Activated CD8-positive, alpha-beta memory T cell treated with anti-CD3 and anti-CD28 coated beads, Interleukin-2, amount 10 ng/mL, durations not matched to agents 7 days and 5 days (primary cell): ENCODE measurements at places on chromosomes 7 and 10. TPM values are rescaled to one million over a fixed set of nuclear protein-coding genes. Genes with fewer than 3 reads are reported as not detected.

DNA sequence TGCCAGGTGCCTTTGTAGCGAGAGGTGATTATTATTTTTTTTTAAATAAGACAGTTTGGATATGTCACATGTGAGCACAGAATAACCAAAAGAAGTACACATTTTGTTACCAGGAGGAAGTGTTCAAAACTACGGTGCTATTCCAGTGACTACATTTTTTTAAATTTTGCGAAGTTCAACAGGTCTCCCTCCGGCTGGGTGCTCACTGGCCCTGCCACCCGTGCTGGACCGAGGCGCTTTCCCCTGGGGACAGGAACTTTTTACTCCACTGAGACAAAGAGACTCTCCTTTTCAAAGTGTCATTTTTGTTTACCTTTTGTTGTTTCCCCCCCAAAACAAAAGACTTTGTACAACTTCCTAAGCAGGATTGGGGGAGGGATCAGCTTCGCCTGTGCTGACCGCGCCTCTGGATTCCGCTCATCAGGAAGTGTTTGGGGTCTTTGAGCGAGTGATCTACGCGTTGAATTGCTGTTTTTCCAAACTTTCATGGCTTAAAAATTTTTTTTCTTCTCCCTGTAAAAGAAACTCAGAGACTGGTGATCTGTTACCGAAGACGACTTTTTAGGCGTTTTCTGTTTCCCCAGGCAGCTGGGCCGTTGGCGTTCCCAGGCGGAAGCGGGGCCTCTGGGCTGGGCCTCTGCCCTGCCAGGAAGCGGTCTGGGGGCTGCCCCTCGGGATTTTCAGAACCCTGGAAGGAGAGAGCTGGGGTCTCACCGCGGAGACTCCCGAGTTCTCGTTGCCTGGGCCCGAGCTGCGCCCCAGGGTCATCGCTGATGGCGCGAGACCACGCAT is 7.2 kb downstream of the EN2 start:
- no peaks in the 10 kb centered on the region for H3K36me3 ChIP-seq
- peaks cover 92% of the 10 kb centered on the region for H3K27me3 ChIP-seq
- no peak overlapping the region for H3K27ac ChIP-seq
- H3K4me3 ChIP-seq: no peak overlapping the region

DNA sequence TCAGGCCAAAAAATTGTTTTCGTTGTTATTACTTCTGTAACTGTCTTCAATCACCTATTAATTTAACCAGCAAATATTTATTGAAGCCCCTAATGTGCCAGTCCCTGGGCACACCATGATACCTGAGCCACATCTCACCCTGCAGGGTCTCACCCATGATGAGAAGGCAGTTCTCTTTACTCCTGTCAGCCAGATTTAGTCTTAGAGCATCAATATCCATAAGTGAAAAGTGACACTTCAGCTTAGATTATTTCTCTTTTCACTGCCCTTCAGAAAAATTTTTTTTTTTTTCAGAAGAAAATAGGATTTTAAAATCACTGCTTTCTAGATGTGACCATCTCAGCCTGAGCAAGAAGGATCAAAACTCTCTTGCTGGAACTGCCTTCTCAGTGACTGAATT is 258.6 kb upstream of the NFE2L3 start:
- peak overlapping the region; percentile 83 for H3K27ac ChIP-seq
- H3K4me1 ChIP-seq: peaks cover 30% of the 10 kb centered on the region
- DNase-seq: no peak
- H3K36me3 ChIP-seq: peaks cover 2% of the 10 kb centered on the region
- H3K4me3 ChIP-seq: peak overlapping the region; percentile 70

GRCh38 chr7:37832194-37832593 is 16.2 kb upstream of the NME8 start:
- peaks cover 3% of the 10 kb centered on the region for H3K4me1 ChIP-seq
- no peak for DNase-seq
- no peak overlapping the region for H3K27ac ChIP-seq
- no peaks in the 10 kb centered on the region for H3K36me3 ChIP-seq
- peaks cover 33% of the 10 kb centered on the region for H3K27me3 ChIP-seq

GRCh38 chr10:76149182-76149581 is 717.8 kb downstream of the LRMDA start:
- no peak overlapping the region for H3K27ac ChIP-seq
- no peak for DNase-seq
- no peaks in the 10 kb centered on the region for H3K4me1 ChIP-seq
- no peaks in the 10 kb centered on the region for H3K27me3 ChIP-seq

DNA sequence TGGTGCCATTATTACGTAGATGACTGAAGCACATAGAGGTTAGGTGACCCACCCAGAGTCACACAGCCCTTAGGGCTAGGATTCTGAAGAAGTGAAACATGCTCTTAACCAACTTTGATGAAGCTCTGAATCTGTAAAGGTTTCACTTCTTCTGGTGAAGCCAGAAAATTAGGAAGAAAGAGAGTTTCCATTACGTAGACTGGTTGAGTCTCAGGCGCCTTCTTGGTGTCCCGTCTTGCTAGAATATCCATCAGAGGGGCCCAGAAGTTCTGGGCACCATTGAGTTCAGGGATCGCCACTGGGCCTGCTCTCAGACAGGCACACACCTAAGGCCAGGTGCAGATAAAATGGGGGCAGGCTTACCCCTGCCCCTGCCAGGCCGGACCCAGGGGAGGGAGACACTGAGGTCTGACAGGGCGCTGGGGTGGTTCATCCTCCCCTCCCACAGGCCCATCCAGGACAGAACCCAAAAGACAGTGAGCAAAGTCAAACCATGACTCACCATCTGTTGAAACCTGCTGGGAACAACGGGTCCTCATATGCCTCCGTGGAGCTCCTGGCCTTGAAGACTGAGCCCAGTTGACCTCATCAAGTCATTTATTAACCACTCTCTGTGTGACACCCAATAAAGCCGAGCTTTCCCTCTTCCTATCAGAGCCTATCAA is 33.2 kb downstream of the DRGX start:
- H3K4me1 ChIP-seq: no peaks in the 10 kb centered on the region
- H3K4me3 ChIP-seq: no peak overlapping the region
- H3K36me3 ChIP-seq: no peaks in the 10 kb centered on the region
- H3K27ac ChIP-seq: no peak overlapping the region
- peak; percentile 7 for DNase-seq
- H3K27me3 ChIP-seq: peaks cover 8% of the 10 kb centered on the region

DNA sequence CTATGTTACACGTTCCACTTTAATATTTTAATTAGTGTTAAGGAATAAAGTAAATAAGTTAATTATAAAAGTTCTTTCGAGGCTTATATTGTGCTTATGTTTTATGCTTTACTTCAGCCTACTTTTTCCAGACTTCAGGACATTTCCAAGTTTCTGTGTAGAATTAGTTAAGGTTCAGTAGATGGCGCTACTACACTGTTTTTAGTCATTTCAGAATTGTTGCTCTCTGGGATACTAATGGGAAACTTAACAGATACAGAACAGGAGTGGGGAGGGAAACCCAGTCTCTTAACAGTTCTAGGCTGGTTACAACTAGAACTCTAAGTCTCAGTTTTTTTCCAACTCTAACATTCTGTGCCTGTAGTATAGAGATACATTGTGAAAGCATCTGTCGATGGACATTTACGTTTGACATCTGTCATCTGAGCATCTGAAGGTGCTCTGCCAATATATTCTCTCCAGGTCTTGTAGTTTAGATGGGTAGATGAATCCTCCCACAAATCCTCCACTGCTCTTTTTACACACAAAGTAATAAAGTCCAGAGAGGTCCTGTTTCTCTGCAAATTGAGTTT is 56.8 kb upstream of the FAM171A1 start:
- H3K36me3 ChIP-seq: no peaks in the 10 kb centered on the region
- DNase-seq: no peak
- H3K4me3 ChIP-seq: no peak overlapping the region
- no peak overlapping the region for H3K27ac ChIP-seq

DNA sequence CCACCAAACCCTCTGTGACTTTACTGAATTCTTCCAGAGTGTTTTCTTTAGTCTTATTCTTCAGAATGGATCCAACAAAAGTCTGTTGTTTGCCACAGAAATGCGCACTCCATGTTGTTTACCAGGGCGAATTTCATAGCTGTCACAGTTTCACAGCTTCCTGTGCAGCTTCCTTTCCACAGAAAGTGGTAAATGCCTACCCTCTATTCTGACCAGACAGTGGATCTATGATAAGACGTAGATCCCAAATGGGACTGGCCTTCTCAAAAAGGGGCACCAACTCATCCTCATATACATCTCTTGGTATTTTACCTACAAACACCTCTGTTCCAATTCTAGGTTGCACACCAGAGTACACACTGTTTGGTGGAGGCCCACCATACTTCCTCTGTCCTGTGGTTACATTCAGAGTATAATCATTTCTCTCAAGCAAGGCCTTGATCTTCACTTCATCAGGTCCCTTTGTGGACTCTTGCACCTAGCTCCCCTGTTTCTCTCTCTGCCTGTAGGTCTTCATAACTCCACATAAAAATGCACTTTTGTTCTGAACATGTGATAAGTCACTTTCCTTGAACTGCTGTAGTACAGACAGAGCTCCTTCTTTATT is 91.7 kb downstream of the MLLT10 start:
- no peak overlapping the region for H3K4me3 ChIP-seq
- no peaks in the 10 kb centered on the region for H3K27me3 ChIP-seq
- H3K27ac ChIP-seq: peak overlapping the region; percentile 47
- peaks cover 47% of the 10 kb centered on the region for H3K36me3 ChIP-seq

GRCh38 chr7:100173806-100174495 is 3.2 kb downstream of the GPC2 start:
- no peak for DNase-seq
- no peaks in the 10 kb centered on the region for H3K36me3 ChIP-seq
- H3K4me1 ChIP-seq: peaks cover 32% of the 10 kb centered on the region
- peaks cover 41% of the 10 kb centered on the region for H3K27me3 ChIP-seq
- no peak overlapping the region for H3K27ac ChIP-seq

GRCh38 chr7:69864274-69864673 is 266.0 kb downstream of the AUTS2 start:
- H3K4me1 ChIP-seq: no peaks in the 10 kb centered on the region
- H3K36me3 ChIP-seq: no peaks in the 10 kb centered on the region
- H3K27ac ChIP-seq: no peak overlapping the region
- DNase-seq: no peak
- no peak overlapping the region for H3K4me3 ChIP-seq

DNA sequence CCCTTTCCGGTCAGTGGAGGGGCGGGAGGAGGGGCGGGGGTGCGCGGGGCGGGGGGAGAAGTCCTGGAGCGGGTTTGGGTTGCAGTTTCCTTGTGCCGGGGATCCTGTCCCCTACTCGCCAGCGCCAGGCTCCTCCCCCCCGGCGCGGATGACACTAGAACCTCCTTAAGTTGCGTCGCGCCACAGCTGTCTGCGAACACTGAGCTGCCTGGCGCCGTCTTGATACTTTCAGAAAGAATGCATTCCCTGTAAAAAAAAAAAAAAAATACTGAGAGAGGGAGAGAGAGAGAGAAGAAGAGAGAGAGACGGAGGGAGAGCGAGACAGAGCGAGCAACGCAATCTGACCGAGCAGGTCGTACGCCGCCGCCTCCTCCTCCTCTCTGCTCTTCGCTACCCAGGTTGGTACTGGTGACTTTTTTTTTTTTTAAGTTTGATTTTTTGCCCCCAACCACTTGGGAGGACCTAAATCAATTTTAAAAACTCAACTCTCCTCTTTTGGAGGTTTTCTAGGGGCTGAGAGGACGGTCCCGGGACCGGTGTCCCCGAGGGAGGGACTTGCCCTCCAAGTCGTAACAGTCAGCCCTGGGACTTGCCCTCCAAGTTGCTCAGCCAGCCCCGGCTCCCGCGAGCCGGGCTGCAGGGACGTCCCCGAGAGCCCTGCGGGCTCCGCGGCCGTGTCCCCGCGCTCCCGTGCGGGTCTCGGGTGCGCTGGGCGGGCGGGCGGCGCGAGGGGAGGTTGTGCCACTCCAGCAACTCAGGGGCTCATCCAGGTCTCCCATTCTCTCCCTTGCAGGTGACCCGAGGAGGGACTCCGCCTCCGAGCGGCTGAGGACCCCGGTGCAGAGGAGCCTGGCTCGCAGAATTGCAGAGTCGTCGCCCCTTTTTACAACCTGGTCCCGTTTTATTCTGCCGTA is at the start of gene GATA3:
TSS of gene GATA3 (plus strand) at position 195 of the 914 bp plus-strand sequence. CDS start 968 bp downstream, outside the sequence.
- H3K27ac ChIP-seq: peak within 1 kb of the TSS; percentile 96
- peaks cover 42% of the 10 kb centered on the region for H3K4me1 ChIP-seq
- peaks cover 17% of the 10 kb centered on the region for H3K27me3 ChIP-seq

GRCh38 chr7:105924945-105925344 is 38.1 kb upstream of the CDHR3 start:
- peak; percentile 48 for DNase-seq
- H3K27ac ChIP-seq: peak overlapping the region; percentile 22
- H3K27me3 ChIP-seq: peaks cover 21% of the 10 kb centered on the region
- no peak overlapping the region for H3K4me3 ChIP-seq
- H3K36me3 ChIP-seq: peaks cover 4% of the 10 kb centered on the region

DNA sequence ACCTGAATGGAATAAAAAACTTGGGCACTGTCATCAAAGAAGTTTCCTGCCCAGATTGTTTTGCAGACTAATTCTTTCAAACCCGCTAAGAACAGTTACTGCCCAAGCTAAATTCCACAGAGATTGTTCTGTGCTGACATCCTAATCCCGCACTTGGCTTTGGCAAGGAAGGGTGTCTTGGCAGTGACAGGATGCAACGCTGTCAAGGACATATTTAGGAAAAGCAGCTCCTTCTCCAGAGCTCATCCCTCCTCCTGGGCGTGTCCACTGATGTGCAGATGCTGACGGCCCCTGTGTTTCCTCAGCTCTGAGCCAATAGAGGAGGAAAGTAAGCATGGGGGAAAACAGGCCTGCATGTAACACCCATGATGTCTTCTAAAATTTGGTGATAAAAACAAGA is 74.2 kb downstream of the EEPD1 start:
- H3K36me3 ChIP-seq: no peaks in the 10 kb centered on the region
- peaks cover 12% of the 10 kb centered on the region for H3K27me3 ChIP-seq
- no peak overlapping the region for H3K27ac ChIP-seq
- H3K4me1 ChIP-seq: no peaks in the 10 kb centered on the region
- DNase-seq: no peak

DNA sequence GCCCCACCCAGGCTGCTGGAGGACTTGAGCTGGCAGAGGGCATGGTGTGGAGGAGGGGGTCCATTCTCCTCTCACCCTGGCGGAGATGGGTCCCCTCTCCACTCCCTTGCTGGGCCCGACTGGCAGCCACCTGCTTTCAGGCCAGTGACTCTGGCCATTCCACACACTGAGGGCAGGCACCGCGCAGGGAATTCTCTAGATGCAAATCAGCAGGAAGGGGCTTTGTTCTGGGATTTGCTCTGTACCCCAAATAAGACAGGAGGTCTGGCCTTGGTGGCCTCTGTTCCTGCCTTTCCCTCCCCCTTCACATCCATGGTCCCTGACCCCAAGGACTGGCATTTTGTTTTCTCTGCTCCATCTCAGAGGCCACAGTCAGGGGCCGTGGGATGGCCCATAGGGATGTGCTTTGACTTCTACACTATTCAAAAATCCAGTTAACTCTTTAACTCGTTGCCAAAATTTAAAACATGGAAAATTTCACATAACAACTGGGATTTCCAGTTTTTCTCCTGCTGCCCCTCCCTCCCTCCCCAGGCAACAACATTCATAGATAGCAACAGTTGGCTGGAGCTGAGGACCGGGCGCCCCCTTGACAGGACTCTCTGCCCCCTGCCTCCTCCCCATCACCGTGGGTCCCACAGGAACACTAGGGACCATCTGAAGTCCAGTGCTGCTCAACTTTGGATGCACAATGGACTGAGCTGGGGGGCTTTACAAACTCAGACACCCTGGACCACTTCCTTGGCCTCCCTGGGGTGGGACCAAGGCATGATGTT is 33.9 kb downstream of the PPIF start:
- H3K4me1 ChIP-seq: no peaks in the 10 kb centered on the region
- no peak overlapping the region for H3K4me3 ChIP-seq
- no peaks in the 10 kb centered on the region for H3K36me3 ChIP-seq
- no peaks in the 10 kb centered on the region for H3K27me3 ChIP-seq

Gene DDX56
- total RNA-seq: 102 TPM

Gene CYP2C9
- not detected for total RNA-seq

Gene OPALIN
- total RNA-seq: not detected

Gene A1CF
- not detected for total RNA-seq

Gene EXOC6
- total RNA-seq: 11.9 TPM

Gene OR2A5
- not detected for total RNA-seq

Gene COL28A1
- not detected for total RNA-seq
